ENCODE measurements at places on chromosomes 4 and X.

- DNase-seq, result no peak
Measured at GRCh38 chrX:134580907-134581306, 77.4 kb downstream of the PLAC1 start.

DNA sequence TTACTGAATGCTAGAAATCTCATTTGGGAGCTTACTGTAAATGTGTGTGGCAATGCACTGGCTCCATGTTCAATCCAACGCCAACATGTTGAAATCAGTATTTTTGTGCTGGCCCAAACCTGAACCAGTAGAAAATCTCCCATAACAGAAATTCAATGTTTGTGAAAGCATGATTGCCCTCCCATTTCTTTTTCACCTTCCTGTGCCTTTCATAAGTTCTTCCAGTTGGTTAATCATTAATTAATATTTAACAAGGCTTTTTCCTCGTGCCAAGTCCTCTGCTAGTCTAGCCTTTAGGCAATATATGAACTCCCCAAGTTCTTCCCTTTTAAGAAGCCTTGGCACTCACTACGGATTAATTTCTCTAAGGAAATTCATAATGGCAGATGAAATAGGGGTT, 1.3 kb upstream of the PLS3 start:
- no peak for DNase-seq

DNA sequence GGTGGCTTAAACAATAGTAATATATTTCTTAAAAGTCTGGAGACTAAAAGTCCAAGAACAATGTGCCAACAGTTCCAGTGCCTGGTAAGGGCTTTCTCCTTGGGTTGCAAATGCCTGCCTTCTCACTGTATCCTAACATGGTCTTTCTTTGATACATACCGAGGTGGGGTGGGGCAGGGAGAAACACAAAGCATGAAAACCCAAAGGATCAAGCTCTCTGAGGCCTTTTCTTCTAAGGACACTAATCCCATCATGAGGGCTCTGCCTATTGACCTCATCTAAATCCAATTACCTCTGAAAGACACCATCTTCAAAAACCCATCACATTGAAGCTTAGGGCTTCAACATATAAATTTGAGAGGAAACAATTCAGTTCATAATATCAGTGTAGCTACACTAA, 311.3 kb downstream of the GRID2 start:
- no peak for DNase-seq

DNA sequence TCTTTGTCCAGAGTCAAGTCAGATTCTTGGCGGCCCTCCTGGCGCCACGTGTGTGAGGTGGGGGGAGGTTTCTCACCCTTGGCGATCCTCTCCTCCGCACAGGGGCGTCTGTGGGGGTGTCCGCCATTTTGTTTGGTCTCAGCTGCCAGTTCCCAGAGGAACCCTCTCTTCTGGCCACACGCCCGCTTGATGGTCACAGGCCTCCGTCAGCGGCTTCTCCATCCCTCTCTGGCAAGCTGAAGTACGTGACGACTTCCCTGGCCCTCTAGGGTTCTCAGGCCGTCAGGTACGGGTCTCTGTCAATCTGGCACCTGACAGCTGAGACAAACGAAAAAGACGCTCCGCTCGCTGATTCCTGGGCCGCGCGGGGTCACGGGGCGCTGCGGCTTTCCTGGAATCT, 272.6 kb downstream of the TRIML1 start:
- no peak for DNase-seq

DNA sequence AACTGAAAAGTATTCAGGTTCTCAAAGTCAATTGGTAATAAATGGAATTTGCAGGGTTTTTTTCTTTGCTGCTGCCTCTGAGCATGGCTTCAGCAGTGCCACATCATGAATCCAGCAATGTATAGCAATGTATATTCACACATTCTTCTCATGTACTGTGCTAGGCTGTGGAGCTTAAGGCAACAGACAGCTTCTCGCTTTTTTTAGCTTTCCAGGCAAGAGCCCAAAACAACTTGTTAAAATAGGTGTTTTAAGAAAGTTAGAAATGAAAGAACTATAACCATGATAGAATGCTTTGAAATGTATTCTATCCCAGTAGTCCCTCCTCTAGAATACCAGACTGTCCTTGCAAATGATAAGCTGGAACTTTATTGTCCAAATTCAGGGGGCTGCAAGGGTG, 30.4 kb downstream of the SMIM43 start:
- DNase-seq, result no peak

DNA sequence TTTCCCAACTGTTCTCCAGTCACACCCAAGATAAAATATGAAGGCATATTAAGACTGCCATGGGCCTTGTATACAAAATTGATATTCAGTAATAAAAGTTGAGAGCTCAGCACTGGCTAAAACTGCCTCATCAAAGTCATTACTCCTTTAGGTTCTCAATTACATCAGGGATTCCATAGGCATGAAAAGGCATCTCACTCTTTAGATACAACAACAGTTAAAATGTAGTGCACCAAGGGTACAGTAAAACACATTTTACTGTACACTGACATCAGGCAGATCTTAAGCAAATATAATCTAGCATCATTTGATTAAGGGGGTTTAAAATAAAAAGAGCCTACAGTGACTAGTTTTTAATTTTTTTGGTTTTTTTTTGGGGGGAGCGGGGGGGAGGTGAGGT, 107.7 kb downstream of the PPP3CA start:
- DNase-seq, result no peak

GRCh38 chr4:32207456-32207855, 1487.3 kb downstream of the PCDH7 start:
- no peak for DNase-seq
